Uterus (tissue), 4 donors: ENCODE measurements at places on chromosomes 5 and 9.

- no peak for DNase-seq
These were observed 79.1 kb downstream of the RAPGEF1 start for GRCh38 chr9:131660466-131661405.

DNA sequence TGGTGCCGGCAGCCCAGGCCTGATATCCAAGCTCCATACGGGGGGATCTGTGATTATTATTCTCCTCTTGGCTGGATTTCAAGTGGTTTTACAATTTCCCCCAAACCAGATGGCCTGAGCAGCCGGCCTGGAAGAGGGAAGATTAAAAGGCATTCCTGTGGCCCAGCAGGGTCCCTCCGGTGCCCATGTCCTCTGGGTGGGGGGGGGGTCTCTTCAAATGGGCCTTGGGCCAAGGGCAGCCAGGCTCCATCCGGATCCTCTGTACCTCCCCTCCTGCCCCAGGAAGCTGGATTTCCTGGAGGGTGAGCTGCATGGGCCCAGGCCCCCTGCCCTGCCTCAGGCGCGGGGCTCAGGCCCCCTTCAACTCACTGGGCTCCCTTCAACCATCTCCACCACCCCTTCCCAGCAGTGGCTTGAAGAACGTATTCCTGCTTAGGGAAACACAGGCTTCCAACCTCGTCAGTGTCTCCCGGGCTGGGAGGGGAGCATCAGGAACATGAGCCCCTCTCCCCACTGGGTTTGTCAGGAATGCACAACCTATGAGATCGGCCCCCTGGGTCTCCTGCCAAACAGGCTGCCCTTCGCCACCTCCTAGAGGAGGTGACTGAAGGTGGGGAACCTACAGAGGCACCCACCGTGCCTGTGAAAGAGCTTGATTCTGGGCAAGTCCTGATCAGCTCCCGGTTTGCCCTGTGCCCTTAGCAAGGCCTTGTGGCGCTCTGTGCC is 62.9 kb upstream of the ORM1 start:
- no peak for DNase-seq

DNA sequence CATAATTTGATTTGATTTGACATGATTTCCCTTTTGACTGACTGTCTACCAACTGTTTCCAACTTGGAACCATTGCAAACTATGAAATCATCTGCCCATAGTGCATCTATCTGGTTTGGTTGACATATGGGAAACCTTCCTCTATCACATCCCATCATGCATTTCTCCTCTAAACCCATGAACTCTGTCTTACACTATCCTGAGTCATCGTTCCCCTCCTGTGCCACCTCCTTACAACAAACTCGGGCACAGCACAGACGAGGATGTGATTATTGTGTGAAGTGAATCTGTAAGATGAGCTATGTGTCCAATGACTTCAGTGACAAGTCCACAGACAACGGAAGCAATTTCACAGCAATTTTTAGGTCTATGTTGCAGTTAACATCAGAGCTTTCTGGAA is 126.1 kb downstream of the NPR3 start:
- no peak for DNase-seq

DNA sequence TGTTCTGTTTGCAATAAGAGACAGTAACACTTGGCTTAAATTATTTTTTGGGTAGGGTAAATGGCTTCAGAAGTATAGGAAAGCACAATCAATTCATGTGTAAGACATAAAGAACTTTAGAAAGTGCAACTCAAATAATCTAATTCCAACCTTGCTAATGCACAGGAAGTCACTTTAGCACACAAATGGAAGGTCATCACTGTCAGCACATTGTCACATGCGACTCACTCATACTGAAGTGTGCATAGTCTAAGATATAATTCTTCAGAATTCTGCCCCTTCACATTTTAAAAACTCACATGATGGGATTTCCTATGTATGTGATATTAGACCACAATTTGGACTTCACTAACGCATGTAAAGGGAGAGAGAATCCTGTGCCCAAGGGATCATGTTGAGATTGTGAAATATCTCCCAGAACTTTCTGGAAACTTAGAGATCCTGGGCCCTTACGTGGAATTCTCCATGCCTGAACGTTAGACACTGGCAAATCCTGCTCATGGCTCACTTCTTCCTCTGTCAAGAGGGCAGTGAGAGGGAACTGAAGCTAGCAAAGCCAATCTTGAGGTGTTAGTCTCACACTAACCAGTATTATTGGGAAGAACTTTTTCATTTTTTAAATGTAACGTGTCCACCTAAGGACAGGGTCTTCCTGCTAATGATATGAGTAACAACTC is 403.2 kb upstream of the PTGER4 start:
- DNase-seq: no peak

- no peak for DNase-seq
These were observed 262.9 kb downstream of the SPOCK1 start for GRCh38 chr5:137236252-137236651.

- DNase-seq: no peak
These were observed 49.8 kb downstream of the SGCD start for GRCh38 chr5:156376751-156377150.

DNA sequence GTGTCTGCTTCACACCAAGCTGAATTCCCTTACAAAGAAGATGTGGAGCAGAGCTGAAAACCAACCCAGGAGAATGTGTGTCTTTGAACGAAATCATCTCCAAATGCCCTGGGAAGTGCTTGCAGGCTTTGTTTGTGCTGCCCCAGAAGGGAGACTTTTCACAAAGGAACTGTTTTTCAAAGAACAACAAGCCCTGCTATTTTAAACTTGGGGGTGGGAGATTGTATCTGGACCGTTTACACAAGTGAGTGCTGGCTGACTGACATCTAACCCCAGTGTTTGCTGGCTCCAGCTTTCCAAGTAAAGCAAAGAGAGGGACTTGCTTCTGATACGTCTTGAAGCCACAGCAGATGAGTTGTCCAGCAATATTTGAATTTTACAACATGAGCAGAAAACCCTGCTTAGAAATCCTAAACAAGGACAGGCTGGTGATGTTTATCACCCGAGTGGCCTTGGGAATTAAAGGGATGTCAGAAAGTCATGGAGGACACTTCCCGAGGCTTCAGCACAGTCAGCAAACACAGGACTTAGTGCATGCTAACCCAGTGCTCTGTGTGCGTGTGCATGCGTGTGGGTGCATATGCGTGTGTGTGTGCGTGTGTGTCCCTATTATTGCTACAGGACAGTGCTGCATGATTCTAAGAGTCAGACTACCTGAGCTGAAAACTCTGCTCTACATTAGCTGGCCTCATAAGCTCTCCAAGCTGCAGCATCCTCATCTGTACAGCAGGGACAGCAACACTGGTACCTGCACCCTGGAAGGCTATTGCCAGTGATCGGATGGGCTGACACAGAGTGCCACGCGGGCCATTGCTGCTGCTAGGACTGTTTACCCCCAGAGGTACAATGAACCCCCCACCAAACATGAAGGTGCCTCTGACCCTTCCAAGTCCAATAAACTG is 1.4 kb downstream of the ADAMTS12 start:
- DNase-seq: no peak

GRCh38 chr9:70352356-70352755 is 62.1 kb downstream of the KLF9 start:
- no peak for DNase-seq

DNA sequence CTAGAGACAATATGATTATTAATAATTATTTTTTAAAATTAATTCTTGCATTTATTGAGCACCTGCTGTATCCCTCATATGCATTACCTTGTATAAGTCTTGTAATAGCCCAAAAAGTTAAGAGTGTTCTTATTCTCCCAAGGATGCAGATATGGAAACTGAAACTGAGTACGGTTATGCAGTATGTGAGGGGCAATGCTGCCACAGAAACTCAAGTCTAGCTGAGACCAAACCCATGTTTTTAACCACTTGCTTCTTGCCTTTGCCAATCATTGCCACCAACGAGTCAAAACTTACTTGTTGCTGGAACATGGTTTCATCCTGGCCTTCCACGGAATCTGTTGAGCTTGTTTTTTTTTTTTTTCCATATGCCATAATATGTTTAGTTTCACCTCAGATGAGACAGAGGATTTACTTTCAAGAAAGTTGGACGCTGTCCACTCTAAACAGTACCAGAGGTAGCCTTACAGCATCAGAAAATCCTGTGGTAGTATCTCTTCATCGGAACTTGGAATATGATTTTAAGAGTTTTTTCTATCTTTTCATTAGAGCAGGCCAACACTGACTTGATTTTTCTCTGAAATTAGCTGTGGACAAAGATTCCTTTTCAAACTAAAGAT is 27.9 kb downstream of the DOCK8 start:
- no peak for DNase-seq

GRCh38 chr9:35203528-35203927 is 41.7 kb downstream of the UNC13B start:
- DNase-seq: no peak

DNA sequence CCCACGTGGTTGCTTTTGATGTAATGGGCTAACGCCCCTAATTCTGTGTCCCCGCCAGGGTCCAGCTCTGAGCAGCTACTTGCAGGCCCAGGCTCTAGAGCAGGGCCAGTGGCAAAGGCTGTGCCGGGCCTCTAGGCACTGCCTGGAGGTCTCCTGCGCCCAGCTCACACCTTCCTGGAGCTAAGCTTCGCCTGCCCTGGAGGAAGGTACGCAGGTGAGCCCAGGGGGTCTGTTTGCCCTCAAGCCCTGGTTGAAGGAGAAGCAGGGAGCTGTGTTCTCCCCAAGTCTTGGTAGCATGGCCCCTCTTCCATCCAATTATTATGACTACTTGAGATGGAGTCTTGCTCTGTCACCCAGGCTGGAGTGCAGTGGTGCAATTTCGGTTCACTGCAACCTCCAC is 5.2 kb upstream of the LMX1B start:
- no peak for DNase-seq

- no peak for DNase-seq
These were observed 113.2 kb upstream of the ELL2 start for GRCh38 chr5:96074870-96075269.

- no peak for DNase-seq
These were observed 10.5 kb upstream of the TCOF1 start for GRCh38 chr5:150347003-150347402.

DNA sequence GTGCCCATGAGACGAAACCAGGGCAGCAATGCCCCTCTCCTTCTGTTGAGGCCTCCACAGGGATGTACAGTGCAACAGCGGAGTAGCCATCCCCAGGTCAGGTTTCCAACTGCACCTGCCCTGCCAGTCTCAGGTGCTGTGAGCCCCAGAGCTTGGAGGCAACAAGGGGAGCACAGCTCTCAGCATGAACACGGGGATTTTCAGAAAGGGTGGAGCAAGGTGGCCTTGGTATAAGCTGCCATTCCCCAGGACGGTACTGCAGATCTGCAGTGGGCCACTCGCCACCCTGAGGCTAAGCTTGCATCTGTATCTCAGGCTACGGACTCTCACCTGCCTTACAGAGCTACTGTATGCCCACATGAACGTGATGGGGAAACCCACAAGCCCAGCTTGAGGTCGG is 103.6 kb downstream of the GABBR2 start:
- no peak for DNase-seq

DNA sequence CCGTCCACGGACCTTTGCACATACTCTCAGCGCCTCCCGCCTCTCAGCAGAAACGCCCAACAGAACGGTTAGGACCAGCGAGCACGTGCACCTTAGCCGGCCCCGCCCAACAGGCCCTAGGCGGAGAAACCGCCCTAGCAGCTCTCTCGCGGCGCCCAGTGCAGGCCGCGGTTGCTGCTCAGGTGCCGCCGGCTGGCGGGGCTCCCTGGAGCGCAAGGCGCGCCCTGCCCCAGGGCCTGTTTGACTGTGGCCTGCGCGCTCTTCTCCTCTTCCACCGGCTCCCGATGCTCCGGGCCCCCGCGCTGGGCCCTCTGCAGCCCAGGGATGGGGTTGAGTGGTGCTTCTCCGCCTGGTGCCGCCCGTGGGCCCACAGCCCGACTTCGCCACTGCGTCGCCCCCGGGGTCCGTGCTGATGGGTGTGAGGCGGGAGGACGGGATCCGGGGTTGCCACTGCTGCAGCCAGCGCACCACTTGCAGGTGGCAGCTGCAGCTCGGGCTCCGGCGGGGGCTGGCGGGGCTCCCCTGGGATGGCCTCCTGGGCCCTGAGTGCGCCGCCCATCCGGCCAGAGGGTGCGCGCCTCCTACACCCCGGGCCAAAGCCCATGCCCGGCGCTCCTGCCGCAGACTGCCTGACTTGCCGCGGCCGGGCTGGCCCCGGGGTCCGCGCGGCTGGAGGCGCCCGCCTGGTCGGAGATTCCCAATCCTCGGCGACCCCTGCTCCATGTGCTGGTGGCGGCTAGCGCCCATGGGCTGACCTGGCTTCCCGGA is 1889.4 kb upstream of the CDH9 start:
- no peak for DNase-seq

DNA sequence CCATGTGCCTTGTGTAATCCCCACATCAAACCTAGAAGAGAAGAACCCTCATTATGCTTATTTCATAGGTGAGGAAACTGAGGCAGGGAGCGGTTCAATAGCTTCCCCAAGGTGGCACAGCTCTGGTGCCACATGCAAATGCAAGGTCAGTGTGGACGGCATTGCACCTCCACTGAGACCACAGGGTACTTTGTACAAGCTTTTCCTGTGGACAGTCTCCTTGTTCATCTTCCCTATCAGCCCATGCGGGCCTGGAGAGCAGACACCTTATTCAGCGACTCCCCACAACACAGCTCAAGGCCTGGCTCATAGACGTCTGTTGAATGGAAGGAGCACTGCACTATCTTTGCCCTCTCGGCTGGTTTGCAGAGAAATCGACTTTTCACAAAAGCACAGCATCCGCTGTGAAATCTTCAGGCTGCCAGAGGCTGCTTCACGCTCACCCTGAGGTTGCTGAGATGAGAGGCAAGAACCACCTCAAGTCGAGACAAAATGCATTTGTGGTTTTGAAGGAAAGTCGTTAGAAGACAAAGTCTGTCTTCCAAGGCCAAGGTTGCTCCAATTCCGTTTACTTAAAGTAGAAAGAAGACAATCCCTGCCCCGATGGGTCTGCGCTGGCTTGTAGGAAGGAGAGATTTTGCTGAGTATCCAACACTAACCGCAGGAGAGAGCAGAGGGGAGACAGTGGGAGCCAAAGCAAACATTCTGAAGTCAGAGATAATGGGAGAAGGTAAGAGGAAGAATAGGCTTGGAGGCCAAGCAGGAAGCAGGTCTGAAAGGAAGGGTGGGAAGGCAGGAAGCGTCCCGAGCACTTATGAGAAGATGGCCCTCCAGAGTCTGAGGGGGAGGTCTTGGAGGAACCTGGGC is 34.2 kb upstream of the STRBP start:
- no peak for DNase-seq

DNA sequence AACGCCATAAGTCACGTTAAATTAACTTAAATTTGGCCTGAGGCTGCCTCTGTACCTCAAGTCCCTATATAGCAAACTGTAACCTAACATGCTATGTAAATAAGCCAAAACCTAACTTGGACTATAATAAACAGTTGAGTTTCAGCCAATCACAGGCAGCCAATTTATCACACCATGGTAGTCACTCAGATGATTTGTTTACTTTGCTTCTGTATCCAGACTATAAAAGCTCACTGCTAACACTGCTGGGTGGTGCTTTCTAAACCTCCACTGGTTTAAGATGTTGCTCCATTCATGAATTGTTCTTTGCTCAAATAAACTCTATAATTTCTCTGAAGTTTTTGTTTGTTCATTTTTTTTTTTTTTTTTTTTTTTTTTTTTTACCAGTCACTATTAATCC is 62.8 kb downstream of the TRPM3 start:
- no peak for DNase-seq

GRCh38 chr5:38827525-38827924 is 18.3 kb upstream of the OSMR start:
- DNase-seq: no peak
